Glutamatergic neuron (in vitro differentiated cells): ENCODE measurements at places on chromosomes 12 and 14.

GRCh38 chr14:20750194-20750593 is 4.5 kb downstream of the EDDM3A start:
- no peak for DNase-seq

GRCh38 chr14:98503086-98503815 is 768.7 kb downstream of the BCL11B start:
- no peak for DNase-seq

GRCh38 chr14:99718031-99718810 is 34.1 kb downstream of the CYP46A1 start:
- no peak for DNase-seq

DNA sequence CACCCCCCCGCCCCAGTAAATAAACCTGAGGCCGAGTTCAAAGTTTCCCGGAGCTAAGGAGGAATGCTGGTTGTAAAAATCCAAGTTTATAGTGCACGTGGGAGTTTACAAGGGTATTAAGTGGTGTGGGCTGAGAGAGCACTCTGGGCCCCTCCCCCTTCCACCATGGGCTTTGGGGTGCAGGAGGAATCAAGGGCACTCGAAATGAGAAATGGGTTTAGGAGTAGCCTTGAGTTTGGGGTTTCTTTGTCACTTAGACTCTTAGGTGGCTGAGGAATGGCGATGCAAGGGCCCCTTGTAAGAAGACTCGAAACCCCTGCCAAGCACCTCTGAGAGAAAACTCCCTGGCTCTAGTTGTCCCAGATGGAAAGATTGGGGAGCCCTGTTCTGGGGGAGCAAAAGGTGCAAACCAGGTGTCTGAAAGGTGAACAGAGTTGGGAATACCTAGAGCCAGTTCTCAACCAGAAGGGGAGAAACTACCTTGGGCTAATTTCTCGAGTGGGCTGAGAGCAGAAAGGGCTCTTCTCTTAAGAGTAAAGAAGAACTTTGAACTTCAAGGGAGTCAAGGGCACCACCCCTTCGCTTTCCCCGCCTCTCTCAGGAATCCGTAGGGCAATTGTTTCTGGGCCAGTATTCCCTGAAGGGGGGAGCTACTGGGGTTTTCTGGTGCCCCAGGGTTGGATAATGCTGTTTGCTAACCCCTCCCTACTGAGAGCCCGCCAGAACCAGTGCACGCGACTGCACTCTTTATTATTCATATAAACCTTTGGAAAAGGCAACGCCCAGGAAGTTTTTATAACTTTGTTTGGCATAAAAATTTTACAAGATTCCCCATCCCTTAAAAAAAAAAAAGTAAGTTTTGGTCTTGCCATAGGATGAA is 4.0 kb upstream of the HOTAIR start:
- no peak for DNase-seq

- no peak for DNase-seq
Observed at GRCh38 chr14:70289138-70289537, 70.3 kb downstream of the COX16 start.

DNA sequence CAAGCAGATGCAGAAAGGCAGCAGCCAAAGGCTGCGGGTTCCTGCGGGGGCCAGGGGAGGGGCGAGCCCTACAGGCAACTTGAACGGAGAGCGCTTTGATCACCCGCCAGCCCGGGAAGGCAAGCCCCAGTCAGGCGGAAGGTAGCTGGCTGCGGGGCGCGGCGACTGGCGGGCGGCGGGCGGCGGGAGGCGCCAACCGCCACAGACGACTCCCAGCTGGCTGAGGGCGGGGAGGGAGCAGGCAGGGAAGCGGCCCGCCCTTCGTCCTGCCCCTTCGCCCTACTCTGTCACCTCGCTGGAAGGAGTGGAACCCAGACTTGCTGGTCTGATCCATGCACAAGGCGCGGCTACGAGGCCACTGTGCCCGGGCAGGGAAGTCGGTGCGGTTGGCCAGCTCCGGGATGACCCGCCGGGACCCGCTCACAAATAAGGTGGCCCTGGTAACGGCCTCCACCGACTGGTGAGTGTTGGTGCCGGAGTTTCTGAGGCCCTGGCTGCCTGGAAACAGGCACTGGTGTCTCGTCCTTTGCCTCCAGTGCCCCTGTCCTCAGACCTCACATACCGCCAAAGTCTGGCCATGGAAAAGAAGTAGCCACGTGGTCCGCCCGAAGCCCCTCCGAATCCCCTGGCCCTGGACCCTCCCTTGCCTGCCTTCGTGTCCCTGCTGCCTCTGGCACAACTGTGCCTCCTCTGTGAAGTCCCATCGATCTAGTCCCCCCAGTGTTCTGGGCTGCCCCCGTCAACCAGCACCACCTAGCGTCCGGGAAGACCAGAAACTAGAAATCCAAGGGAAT is 15.4 kb upstream of the CARMIL3 start:
- DNase-seq = peak; percentile 83

GRCh38 chr14:77133720-77134338 is 7.8 kb downstream of the ZDHHC22 start:
- no peak for DNase-seq

DNA sequence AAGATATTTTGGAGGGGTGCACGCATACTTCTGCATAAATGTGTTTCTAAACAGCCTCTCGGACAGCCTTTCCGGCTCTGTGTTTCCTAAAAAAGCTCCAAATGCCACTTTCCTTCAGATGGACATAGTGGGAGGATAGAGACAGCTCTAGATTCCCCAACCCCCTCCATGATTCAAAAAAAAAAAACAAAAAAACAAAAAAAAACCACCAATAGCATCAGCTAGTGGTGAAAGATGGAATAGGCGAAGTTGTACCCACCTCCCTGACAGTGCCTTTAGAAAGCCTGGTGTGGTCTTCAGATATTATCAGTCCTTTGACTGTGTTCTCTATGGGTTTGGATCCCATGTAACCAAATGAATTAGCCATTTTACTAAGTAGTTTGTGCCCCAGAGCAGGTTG is 94.1 kb downstream of the PHETA1 start:
- no peak for DNase-seq
